ENCODE measurements at places on chromosomes 13 and 19.

DNA sequence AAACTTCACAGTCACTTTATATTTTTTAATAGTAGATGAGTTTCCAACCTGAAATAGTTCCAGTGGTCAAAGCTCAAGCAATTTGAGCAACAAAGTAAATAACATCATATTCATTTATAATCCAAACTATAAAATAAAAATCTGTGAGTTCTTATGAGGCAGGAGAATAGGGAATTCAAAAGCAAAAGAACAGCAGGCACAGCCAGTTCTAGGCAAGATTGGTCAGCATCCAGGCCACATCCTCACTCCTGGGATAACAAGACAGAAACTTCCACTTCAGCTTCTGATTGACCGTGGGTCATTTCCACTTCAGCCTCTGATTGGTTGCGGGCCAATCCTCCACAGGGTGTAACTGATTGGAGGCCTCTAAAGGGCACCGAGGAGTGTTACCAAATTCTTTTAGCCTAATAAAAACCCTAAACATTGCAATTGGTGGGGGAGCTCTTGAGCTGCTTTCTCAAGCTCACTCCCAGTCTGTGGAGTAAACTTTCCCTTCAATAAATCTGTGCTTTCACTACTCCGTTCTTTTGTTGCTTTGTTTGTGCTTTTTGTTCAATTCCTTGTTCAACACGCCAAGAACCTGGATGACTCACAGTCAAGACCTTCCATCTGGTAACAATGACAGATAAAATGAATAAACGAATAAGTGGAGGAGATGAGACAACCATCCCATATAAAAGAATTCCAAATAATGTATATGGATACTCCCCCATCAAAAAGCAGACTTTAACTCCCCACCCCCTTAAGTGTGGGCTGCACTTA is 42.6 kb upstream of the AMER2 start:
- DNase-seq: no peak

- DNase-seq: no peak
Observed at GRCh38 chr13:76796851-76797250, 89.4 kb downstream of the KCTD12 start.

GRCh38 chr13:43185226-43185625 is 161.8 kb downstream of the DNAJC15 start:
- no peak for DNase-seq

DNA sequence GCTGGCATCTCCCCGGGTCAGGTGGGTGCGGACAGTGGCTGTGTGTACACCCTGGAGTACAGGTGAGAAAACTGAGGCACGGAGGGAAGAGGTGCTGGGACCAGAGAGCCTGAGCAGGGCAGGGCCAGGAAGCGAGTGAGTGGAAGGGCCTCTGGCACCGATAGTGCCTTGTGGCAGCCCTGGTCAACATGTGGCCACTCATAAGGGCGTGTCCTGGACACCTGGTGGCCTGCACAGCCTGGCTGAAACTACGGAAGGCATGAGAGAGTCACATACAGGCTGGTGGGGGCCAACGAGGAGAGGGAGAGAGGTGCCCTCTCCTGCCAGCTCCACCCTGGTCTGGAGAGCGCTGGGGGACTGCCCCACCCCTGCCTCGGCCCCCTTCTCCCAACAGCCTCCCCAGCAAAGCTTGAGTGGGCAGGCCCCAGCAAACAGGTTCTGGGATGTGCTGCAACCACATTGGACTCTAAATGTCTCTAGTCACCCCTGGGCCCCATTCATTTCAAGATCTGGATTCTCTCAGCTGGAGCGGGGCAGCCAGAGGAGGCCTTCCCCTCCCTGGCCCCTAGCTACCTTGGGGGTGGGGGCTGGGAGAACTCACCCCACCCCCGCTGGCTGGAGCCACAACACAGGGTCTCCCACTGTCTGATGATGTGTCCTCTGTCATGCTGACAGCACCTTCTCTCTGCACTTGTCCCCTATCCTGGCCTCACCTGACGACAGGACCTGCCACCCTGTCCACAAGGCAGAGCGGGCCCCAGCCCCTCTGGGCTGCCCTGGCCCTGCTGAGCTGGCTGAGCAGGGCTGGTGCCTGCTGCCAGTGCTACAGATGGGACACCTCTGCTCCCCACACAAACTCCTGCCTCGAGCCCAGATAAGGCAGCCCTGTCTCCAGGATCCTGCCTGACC is 5.8 kb downstream of the CBARP start:
- DNase-seq: no peak
